ENCODE measurements at places on chromosomes 2 and 18.

DNA sequence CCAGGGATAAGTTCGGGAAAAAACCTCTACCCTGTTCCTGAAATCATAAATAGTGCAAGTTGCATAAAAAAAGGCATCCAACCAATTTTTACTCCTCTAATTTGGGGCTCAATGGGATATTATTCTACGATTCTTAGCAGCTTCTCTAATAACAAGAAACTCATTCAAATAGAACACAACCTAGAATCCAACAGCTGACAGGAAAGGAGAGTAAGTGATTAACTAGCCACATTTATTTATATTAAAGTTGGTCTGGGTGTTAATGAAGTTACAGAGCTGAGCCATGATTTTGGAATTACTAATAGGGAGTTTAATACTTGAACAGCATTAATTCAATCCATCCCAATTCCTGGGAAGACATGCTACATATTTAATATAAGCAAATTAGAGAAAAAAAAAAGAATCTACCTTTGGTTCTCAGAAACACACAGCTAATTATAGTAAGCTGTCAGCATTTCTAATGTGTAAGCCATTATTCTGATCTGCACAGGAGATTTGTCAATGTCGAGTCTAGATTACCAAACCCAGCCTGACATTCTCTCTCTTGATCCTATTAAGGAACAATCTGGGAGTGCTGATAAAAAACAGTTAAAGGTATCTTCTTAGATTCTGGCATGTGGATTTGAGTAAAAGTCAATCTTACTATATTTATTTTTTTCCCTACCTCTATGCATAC is 267.7 kb downstream of the NBAS start:
- no peak for DNase-seq

- DNase-seq: no peak
Observed at GRCh38 chr2:201987426-201987825, 46.2 kb upstream of the FZD7 start.

DNA sequence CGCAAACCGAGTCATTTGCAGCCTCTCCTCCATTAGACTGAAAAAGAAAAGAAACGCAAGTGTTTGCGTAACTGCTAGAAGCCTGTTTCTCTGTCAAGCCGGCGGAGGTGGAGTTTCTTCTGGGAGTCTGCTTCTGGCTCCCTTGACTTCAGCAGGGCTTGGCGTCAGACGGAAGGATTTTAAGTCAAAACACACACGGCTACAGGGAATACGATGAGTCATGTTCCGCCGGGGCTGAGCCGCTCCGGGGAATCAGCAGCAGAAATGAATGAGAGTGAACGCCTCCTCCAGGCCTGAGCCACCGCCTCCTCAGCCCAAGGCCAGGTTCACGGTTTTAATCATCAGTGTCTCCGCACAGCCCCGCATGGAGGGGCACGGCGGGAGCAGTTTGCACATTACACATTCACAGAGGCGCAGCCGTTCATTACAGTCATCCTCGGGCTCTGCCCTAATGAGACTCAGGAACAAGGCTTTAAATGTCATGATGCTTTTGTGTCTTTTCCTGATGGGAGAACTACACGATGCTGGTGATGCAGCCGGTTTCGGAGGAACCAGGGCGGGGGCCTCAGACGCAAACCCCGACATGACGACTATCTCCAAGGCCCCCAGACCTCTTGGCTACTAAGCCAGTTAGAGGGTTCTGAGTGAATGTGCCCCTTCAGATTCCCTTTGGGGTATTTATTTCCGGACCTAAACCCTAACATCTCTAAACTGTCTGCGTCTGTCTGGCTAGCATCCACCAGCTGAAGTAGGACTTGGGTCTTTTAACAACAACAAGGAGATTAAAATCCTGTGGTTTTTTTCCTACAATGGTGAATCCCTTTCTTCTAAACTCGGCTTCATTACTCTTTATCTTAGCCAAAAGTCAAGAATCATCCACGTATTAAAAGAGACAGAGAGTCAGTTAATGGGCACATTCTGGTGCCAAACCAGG is 11.1 kb upstream of the SCG2 start:
- peak; percentile 52 for DNase-seq

DNA sequence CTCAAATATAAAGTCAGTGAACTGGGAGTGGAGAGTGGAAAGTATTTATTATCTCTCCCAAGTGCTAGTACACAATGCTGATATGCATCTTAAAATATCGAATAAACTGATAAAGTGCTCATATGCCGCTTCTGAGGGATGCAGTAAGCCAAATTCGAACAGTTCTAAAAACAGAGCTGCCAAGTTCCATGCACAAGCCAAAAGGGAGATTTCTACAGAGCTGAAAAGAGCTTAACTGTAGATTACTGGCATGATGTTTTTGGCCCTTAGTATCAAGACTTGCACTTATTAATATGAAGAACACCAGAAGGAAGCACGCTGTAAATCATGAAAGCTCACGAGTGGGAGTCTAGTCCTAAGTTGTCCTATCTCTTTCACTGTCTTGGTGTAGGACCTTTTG is 7.9 kb downstream of the TMEFF2 start:
- DNase-seq: no peak

DNA sequence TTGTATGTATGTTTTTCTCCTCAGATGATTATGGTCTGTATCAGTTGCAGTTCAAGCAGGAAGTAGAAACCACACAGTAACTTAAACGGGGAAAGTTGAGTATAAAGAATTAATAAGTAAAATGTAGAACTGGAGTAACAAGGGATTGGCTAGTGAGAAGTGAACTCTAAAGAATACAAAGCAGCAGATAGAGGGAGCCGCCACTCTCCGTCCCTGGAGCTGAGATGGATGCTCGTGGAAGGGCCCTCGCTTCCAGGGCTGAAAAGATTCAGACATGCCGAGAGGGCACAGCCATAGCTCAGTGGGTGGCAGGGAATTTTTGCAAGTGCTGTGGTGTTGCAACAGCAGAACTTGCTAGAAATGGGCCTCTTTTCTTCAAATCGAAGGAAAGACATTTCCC is 155.8 kb downstream of the COL6A3 start:
- no peak for DNase-seq
